ENCODE measurements at places on chromosomes 12 and 14.

GRCh38 chr14:103816991-103817390, 30.4 kb downstream of the PPP1R13B start:
- no peak for DNase-seq

DNA sequence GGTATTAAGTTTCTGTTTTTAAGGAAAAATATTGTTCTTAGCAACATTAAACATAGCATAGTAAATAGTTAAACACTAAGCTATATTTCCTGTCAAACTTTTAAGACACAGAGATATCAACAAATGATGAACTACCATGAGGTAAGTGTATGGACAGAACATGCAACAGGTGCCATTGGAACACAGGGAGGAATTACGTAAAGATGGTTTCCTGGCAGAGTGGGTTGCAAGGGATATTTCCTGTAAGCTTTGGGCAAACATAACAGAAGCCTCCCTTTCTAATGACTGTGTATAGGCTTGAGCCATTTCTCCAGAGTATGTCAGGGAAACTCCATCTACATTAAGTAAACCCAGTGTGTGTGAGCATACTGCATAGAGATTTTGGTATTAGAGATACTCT, 31.7 kb upstream of the HELB start:
- DNase-seq, result no peak

- DNase-seq, result no peak
Measured at GRCh38 chr14:90381999-90382451, 14.8 kb upstream of the CALM1 start.

DNA sequence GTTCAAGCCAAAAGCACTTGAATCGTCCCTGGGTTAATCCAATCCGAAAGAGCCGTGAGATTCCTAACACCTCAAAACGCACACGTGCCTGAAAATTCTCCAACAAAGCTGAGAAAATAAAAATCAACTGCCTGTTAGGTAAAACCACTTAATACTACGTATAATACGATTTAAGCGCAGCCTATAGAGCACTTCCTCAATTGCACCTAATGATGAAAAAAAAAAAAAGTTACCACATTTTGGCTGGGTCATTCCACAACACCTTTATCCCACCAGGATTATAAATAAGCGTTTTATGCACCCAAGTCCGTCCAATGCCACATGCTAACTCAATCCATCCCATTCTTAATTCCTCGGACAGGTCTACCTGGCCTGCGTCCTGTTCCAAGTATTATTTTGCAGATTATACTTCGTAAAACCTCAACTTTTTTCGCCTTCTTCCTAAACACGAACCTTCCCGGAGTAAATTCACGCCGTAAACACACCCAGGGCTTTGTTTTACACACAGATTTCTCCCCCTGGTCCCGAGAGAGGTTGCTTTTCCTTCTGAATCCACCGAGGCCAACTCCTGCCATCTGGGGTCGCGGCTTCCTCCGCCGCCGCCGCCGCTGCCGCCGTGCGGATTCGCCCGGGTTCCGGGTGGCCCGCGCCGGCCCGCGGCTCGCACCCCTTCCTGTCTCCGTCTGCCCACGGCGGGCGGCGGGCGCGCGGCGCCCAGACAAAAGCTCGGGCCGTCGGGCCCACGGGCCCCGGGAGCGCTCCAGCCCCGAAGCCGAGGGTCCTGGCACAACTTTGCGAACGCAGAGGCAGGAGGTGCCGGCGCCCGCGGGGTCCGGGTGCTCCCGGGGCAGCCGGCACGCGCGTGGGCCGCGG, 66.2 kb downstream of the RNF34 start:
- DNase-seq, result no peak

- DNase-seq, result no peak
Measured at GRCh38 chr14:95518045-95518751, 1.7 kb upstream of the SYNE3 start.

DNA sequence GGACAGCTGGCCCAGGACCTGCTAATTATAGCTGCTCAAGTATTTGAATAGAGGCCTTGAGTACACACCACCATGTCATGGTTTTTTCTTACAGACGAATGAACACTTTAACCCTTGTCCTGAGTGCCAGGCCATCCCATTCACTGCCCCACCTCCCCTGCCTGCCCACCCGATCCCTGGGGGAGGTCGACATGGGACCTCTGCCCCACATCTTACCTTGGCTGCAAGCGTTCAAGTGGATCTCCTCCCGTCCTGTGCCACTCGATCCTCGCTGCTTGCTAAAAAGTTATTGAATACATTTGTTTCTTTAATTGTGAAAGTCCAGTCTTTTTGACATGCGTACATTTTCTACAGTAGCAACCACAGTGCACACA, 10.3 kb downstream of the RTL1 start:
- DNase-seq, result no peak

GRCh38 chr14:75770635-75771034, 109.6 kb downstream of the TTLL5 start:
- no peak for DNase-seq

DNA sequence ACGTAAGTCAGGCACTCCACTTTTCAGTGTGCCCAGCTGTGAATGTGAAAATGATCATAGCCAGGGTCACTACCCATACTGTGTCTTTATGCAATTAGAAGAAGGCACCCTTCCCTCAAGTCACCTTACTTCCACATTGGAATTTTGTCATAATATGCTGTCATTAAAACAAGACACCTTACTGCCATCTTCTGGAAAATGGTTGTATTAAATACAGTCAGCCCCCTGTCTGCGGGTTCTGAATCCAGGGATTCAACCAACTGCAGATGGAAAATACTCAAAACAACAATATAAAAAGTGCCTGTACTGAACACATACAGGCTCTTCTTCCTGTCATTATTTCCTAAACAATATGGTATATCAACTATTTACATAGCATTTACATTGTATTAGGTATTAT, 70.2 kb upstream of the TBX5 start:
- no peak for DNase-seq

DNA sequence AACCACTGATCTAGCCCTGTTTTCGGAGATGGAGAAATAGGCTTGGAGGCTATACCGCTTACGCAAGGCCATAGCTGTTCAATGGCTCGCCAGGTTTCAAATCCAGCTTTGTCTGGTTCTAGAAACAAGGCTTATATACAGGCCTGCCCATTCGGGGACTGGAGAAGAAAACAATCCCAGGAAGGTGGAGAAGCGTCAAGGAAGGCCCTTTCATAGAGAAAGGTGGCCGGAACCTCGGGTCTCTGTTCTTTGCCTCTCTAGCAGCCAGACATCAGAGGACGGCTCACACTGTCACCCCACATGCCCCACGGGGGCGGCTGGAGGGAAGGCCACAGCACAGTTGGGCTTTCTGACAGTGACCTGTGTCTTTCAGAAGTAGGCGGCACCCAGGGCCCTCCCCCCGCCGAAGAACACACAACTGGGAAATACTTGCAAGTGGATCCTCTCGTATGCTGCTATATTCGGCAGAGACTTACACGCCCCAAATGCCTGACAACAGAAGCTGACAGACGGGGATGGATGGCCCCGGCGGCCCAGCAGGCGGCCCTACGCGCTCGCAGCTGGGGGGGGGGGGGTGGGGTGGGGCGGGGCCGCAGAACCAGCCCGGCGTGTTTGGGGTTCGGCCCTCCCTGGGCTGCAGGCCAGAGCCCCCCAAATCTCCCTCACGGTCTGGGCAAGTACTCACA, 4.5 kb upstream of the SETD1B start:
- peak; percentile 42 for DNase-seq

GRCh38 chr12:6914246-6914946, at the start of gene ENO2:
Gene ENO2, plus strand, starts transcription at chr12:6914580. Its CDS starts 1,253 bp downstream, at chr12:6915833.
- peak; percentile 60 for DNase-seq

DNA sequence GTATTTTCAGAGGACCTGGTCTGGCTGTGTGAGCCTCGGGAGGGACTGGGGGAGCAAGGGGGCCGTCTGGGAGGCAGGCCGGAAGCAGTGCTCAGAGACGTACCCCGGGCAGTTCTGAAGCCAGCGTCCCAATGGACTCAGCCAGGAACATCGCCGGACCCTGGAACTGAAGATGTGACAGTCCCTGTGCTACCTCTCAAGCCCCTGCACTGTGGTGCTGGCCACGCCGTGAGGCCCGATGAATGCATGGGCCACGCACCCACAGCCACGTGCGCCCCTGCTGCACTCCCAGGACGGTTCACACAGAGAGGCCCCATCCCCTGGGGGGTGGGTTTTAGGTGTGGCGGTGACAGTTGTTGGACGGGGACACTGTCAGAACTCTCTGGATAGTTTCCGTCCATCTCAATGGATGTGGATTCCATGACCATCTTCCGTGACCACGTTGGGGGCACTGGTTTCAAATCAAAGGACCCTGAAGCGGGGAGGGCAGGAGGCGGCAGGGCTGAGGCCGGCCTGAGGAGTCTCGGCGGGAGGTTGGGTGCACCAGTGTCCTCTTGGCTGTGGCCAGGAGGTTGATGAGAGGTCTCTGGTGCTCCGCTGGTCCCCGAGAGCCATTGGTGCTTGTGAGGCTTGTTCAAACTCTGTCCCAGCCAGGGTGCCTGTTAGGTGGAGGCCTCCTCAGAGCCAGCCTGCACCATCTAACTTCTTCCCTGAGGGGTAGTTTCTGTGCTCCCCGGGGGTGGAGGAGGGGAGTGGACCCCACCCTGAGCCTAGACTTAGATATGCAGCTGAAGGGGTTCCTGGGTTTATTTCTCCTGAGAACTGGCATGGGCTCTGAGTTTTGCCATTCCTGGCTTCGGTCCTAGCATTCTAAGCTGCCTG, 36.3 kb upstream of the TSPAN9 start:
- DNase-seq, result no peak

DNA sequence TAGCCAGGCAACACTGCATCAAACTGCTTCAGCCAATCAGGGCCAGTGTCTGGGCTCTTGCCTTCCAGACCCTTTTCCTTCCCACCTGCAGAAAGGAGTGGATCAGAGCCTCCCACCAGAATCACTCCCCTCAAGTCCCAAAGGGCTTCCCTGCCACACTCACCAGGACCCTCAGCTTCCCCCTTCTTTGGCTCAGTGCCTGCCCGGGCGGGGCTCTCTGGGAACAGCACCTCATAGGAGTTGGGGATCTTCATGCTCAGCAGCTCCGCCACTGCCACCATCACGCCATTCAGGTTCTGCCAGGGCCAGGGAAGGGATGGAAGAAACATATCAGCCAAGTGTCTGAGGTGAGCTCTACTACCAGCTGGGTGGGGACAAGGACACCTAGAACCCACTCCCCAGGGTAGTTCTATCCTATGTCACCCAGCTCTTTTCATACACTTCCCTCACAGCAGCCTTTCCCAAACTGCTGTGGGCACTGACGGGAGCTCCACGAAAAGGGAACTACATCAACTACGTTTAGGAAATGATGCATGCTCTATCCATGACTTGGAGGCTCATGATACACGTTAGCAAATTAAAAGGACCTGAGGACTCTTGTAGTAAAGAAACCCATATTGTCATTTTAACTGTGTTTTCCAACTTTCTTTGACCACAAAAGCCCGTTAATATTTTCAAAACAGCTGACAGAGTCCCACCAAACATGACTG, 9.4 kb upstream of the PRKAG1 start:
- no peak for DNase-seq

- DNase-seq, result no peak
Measured at GRCh38 chr14:91911474-91912032, 35.9 kb downstream of the FBLN5 start.

GRCh38 chr12:65918021-65918420, 93.7 kb downstream of the HMGA2 start:
- DNase-seq, result no peak

GRCh38 chr14:87461704-87462103, 531.3 kb downstream of the GALC start:
- DNase-seq, result no peak

- DNase-seq, result no peak
Measured at GRCh38 chr14:30641207-30641606, 19.1 kb downstream of the SCFD1 start.

- DNase-seq, result no peak
Measured at GRCh38 chr12:78916845-78917480, 52.4 kb downstream of the SYT1 start.

DNA sequence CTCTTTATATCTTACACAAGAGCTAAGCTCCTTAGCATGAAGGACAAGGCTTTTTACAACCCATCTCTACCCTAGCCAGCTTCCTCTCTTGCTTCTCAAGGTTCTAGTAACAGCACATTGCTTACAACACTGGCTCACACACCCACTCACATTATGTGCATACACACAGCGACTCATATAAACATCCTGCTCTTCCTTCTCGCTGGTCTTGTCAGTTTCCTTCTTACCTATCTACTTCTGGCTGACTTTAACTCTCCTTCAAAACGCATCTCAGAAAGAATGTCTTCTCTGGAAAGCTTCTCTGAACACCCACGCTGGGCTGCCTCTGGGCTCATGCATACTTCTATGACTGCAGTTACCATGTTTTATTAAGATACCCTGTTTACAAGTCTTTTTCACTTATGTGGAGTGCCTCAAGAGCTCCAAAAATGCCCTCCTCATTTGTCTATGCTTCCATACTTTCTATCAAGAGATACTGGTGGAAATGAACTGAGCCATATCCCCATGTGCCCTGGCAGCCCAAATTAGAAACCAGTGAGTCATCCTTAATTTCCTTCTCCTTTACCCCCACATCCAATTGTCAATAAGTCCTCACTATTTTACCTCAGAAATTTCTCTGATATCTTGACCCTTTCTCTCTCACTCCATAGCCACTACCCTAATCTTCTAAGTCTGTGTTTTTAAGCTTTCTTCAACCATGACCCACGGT, 126.9 kb upstream of the KRAS start:
- DNase-seq, result no peak

- no peak for DNase-seq
Measured at GRCh38 chr12:88628856-88629509, 48.7 kb upstream of the KITLG start.

- no peak for DNase-seq
Measured at GRCh38 chr14:31084385-31084784, 58.2 kb upstream of the STRN3 start.

DNA sequence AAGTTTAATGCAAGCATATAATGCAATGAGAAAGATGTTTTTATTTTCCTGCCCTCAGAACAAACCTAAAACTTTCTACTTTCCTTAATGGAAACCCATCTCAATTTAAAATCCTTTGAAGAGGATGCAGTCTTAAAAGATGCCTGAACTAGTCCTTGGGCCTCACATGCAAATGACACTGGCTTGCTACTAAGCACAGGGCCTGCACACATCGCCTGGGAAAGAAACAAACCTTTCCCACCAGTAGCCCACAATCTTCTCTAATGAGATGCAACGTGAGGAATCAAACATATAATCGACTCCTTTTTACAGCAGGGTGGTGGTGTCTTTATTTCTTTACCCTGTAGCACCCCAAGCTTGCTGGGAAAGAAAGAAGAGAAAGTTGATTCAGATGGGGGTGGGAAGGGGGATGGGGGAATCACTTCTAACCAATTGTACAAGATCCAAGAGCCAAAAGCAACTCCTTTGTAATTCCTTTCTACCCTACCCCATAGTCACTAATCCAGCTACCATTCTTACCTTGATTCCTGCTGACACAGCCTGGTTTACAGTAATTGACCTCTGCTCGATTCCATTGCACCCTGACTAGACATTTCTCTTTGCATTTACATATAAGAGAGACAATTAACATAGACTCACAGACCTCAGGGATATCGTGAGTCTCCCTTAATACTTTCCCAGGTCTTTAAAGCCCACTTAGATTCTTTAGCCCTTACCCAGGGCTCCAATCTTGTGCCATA, 69.5 kb upstream of the FERMT2 start:
- DNase-seq, result no peak

All from thoracic aorta (tissue), 2 donors.